ENCODE measurements at places on chromosomes 4 and X.

DNA sequence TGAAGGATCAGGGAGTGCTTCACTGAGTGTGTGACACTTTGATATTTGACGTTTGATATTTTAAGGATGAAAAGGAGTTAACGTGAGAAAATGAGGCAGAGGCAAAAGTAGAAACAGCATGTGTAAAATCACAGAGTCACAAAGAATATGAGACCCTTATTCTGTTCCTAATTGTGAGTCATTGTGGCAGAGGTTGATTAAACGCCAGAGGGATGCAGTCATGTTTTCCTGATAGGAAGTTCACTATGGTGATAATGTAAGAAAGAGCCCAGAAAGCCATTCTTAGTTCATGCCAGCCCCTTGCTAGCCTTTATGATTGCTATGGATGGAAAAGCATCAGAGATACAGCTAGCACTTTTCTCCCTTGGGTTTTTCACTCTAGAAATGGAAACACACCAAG, 33.5 kb upstream of the IGSF1 start:
- DNase-seq: no peak

DNA sequence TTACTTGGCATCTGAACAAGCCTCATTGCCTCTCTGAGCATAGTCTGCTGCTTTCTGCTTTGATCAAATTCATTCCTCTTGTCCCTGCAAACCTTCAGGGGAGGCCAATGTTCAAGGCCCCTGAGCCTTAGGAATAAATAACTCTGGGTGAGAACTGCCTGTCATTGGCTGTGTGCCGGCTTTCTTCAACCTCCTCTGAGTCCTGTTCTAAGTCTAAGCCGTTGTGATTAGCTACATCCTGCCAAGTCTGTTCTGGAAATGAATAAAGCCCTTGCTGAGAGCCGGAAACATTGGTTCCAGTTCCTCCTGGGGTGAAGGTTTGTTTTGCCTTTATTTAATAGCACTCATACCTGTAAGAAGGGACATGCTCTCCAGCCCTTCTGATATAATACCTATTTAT, 13.8 kb downstream of the RNF4 start:
- no peak for DNase-seq

DNA sequence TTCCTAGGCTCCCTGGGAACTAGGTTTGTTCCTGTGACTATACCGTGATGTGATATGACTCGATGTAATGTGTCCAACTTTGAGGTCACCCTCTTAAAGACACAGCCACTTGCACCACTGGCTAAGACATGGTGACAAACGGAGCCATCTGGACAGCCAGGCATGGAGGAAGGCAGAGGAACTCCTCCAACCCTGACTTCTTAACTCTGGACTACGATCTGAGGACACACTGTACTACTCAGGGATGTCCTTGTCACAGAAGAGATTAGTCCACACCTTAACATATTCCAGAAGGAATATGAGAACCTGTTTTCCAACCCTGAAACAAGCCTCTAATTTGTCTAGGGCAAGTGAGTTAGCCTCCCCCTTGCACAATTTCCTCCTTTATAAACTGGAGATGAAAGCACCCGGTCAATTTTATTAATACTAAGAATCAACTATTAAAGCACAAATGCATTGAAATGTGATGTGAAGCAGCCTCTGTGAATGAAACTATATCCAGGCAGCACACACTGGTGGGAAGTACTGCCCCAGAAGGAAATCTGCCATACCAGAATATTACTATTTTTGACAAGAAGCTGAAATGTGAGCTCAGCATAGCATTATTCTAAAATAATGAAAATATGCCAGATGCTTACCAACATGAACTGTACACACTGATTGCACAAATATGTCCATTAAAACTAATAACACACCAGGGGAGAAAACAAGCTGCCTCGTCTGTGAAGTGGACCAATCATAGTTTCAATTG, 47.3 kb downstream of the TSPAN5 start:
- DNase-seq: no peak

DNA sequence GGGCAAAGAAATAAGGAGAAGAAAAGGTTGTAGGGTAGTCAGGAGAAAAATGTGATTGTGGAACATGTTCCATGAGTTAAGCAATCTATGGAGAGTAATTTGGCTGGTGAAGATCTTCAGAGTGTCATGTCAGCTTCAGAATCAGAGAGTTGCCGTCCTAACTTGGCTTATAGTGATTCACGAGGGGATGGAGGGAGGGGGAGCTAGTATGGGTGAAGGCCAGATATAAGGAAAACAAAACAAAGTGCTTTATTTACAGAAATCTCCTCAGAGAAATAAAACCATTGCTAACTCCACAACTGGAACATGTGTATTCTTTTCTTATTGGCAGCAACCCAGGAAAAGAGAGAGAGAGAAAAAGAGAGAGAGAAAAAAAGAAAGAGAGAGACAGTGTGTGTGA, 256.5 kb upstream of the NRK start:
- DNase-seq: no peak

DNA sequence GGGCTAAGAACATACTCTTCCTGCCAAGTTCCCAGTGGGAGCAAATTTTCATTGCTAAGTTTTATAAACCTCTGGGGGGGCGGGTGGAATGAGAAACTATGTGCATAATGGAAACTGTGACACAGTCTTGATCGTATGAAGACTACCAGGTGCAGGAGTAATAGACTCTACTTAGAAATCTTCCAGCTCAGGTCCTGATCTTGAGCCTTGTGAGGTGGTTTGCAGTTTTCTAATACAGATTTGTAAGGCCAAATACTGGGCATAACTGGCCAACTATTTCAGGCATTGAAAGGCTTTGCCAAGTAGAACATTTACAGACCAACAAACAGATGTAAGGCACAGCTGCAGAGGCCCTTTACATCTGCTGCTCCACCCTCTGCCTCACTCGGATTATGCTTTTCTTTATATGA, 89.7 kb upstream of the CBR4 start:
- DNase-seq: no peak

- no peak for DNase-seq
Observed at GRCh38 chr4:183797445-183798300, 107.4 kb upstream of the STOX2 start.

- no peak for DNase-seq
Observed at GRCh38 chrX:136867096-136867491, 13.4 kb downstream of the RBMX start.

DNA sequence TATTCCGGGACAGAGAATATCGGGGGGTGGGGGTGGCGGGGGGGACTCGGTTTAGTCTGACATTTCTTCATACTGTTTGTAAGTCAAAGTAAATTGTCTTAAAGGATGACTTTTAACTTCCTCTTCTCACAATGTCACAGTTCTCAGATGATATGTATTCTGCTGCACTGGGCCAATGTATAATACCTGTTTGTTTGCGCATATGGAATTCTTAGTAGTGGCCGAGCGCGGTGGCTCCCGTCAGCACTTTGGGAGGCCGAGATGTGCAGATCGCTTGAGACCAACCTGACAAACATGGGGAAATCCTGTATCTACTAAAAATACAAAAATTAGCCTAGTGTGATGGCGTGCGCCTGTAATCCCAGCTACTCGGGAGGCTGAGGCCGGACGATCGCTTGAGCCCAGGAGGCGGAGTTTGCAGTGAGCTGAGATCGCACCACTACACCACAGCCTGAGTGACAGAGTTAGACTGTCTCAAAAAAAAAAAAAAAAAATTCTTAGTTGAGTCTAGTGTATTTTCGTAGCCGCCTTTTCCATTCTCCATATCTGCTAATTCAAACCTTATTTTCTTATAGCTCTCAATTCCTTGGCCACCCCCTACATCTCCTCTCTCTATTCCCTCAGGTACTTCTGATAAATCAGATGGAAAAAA, 851 bp downstream of the POLR2B start:
- DNase-seq: no peak

DNA sequence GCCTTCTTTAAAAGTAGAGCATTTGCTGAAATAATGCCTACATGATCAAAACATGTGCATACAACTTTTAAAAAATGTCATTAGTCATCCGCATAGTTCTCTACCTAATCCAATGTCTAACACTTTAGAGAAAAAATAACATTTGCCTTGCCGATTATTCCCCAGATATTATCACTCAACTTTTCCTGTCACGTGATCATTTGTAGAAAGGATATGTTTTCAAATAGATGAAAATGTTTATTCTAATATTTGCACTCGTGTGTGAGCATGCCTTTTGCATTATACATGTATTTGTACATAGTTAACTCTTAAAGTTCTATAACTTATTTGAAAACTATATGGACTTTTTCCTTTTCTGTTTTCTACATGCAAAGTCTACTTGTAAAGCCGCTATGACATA, 533.0 kb upstream of the FMR1 start:
- DNase-seq: no peak

GRCh38 chrX:53631156-53631555, 55.4 kb downstream of the HUWE1 start:
- no peak for DNase-seq

DNA sequence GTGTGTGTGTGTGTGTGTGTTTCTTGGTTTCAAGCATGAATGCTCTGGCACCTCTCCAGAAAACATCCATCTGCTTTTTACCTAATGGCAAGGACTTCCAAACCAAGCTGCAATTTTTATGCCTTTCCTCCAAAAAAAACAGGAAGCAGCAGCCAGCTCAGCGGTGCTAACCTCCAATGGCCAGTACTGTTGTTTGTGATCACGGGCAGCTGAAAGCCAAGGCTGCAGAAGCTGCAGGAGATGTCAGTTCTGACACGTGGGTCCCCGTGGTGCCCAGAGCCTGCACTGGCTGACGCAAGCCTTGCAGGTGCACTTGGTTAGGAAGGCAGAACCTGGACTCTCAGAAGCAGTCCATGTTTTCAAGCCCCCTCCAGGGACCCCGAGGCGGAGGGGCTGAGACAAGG, 313.6 kb upstream of the DDX53 start:
- DNase-seq: no peak

GRCh38 chr4:7435471-7436061, 836 bp upstream of the PSAPL1 start:
- DNase-seq: no peak

DNA sequence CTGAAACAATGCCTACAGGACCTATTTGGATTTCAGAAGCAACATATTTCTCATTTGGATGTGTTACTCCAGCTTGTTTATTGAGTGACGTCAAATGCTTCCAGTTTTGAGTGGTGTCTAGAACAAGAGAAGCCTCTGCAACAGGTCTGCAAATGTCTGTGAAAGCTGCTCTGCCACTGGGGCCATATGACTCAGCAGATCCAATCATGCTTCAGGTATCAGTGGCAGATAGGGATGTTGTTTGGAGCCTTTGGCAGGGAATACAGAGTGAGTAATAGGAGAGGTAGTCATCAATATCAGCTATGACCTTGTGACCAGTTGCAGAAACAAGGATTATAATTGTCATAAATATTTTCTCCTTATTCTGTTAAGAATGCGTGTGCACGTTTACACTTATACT, 141.1 kb upstream of the ZXDA start:
- no peak for DNase-seq

DNA sequence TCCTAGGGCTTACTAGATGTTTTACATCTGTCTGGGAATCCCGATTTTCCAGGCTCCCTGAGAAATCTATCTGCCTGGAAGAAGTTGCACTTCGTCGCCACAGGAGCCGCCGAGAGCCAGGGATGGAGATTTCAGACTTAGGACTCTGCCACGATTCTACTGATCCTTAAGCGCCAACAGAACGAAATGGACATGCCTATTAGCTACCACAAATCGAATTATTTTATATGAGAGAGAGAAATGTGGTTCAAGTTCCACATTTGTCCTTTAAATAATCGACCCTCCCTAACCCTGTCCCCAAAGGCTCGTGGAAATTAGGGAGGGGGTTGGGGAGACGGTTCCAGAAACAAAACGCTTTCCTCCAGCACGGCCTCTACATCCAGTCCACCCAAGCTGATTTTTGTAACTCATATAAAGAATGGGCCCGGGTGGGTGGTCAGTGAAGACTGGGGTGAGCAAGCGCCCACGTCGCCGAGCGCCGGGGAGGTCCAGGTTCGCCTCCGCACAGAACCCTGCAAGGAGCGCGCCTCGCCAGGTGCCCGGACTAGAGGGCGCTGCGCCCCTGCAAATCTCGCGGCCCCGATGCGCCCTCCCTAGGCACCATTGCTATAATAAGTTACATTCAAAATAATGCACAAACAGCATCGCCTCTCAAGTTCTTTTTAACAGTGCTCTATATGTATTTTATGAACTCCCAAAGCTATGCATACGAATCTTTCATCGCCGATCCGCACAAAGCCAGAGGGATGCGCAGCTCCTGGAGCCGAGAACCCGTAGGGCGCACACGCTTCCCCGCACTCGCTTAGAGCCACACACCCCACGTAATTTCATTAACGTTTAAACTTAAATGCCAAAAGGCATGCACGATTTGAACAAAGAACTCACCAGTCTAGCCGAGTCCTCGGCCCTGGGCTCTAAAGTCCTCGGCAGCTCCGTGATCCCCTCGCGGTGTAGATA, 2.1 kb upstream of the FAT1 start:
- DNase-seq: no peak

GRCh38 chr4:10454726-10455125, 2.5 kb downstream of the ZNF518B start:
- DNase-seq: no peak

- DNase-seq: no peak
Observed at GRCh38 chr4:184962125-184962638, 56.1 kb upstream of the HELT start.

- no peak for DNase-seq
Observed at GRCh38 chrX:7985568-7985967, 58.4 kb upstream of the PNPLA4 start.

DNA sequence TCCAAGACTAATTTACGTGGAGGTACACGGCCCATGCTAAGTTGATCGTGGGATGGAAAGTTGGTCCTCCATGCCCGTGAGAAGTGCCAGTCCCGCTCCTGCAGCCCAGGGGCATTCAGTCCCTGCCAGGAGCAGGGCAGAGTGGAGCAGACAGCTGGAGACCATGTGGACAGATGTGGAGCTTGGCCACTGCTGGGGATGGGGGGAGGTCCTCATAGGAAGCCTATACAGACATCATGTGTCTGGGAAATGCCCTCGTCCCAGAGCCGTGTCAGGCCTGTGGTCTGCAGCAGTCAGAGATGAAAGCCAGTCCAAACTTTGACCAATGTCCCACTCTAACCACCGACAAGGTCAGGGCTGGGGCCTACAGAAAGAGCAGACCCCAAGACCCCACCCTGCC, 118.4 kb downstream of the CPZ start:
- no peak for DNase-seq

DNA sequence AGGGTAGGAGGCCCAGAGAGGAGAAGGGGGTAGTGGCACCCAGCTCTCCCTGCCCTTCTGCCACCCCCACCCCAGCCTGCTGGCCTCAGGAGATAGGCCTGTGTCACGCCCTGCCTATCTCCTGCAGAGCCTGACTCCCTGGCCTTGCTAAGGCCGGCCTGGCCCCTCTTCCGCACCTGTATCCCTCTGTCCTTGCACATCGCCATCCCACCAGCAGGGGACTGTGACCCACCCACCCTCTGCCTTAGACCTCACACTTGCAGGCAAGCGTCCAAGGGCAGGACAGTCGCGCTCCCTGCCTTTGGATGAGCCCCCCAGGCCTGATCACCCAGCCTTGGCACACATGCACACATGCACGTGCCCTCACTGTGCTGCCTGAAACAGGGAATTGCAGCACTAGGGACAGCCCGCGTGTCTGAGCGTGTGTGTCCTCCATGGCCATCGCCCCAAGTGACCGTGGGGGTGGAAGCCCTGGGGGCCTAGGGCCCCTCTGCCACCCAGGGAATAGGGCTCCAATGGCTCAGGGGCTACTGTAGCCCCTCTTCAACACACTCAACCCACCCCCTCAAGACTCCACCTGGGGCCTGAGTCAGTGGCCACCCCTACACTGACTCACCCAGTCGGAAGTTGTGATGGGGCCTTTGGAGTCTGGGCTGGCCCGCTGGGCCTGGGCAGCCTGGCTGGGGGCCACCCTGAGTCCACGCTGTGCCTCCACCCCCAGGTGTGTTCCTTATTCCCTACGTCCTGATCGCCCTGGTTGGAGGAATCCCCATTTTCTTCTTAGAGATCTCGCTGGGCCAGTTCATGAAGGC, 2.1 kb downstream of the SLC6A8 start:
- DNase-seq: no peak

- no peak for DNase-seq
Observed at GRCh38 chr4:82975792-82976191, 34.8 kb downstream of the LIN54 start.
